ENCODE measurements at places on chromosomes 16 and 17. TPM values are rescaled to one million over a fixed set of nuclear protein-coding genes. Genes with fewer than 3 reads are reported as not detected.
A peak's percentile ranks its signal among the peaks of the same experiment; 100 is the strongest.

EVPL gene
- polyA plus RNA-seq: 3.9 TPM

DNA sequence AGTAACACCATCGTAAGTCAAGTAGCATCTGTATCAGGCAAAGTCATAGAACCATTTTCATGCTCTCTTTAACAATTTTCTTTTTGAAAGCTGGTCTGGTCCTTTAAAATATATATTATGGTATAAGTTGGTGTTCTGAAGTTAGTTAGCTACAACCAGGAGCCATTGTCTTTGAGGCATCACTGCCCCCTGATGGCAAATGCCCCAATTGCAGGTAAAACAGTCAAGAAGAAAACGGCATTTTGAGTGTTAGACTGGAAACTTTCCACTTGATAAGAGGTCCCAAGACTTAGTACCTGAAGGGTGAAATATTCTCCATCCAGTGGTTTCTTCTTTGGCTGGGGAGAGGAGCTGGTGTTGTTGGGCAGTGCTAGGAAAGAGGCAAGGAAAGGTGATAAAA lies 14.1 kb downstream of the TP53 start:
- H3K27me3 ChIP-seq: no peaks in the 10 kb centered on the region
- DNase-seq: no peak
- H3K36me3 ChIP-seq: peaks cover 75% of the 10 kb centered on the region
- H3K27ac ChIP-seq: no peak overlapping the region
- H3K4me3 ChIP-seq: no peak overlapping the region

DNA sequence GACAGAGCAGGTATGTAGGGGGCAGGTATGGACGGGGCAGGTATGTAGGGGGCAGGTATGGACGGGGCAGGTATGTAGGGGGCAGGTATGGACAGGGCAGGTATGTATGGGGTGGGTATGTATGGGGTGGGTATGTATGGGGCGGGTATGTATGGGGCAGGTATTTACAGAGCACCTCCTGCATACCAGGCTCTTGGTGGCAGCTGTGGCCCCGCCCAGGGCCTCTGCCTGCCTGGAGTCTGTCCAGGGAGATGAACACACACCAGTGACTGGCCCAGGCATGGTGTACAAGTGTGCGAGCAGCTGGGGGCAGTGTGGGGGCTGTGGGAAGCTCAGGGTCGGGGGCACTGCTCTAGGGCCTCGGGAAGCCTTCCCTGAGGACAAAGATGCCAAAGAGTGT lies 4.4 kb downstream of the RPL3L start:
- DNase-seq: no peak
- no peaks in the 10 kb centered on the region for H3K4me1 ChIP-seq
- no peaks in the 10 kb centered on the region for H3K36me3 ChIP-seq
- H3K4me3 ChIP-seq: no peak overlapping the region

DNA sequence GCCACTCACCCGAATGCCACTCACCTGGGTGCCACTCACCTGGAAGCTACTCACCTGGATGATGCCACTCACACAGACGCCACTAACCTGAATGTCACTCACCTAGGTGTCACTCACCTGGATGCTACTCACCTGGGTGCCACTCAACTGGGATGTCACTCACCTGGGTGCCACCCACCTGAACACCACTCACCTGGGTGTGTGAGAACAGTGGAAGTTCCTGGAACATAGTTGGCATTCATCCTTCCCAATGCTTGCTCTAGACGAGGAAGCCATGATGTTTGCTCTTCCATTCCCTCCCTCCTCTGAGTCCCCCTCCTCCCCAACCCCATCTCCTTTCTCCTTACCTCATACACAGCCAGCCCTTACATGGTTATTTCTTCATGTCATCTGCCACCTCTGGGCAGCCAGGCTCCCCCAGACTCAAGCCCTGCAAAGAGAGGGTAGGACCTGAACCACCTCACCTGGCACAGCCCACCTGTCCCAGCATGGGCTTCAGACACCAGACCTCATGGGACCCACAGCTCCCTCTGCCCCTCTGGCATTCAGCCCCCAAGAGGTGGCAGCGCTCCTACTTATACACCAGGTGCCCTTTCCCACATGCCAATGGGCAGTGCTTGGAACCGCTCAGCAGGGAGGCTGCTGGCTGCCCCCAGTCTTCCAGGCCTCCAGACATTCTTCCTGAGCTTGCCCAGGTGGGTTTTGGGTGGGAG lies 171.8 kb upstream of the FOXF1 start:
- H3K4me1 ChIP-seq: no peaks in the 10 kb centered on the region
- DNase-seq: no peak
- H3K36me3 ChIP-seq: no peaks in the 10 kb centered on the region
- peaks cover 48% of the 10 kb centered on the region for H3K27me3 ChIP-seq
- H3K27ac ChIP-seq: no peak overlapping the region

PRKCA gene
- 2.7 TPM for polyA plus RNA-seq

CBX2 gene
- polyA plus RNA-seq: 4.4 TPM

DNA sequence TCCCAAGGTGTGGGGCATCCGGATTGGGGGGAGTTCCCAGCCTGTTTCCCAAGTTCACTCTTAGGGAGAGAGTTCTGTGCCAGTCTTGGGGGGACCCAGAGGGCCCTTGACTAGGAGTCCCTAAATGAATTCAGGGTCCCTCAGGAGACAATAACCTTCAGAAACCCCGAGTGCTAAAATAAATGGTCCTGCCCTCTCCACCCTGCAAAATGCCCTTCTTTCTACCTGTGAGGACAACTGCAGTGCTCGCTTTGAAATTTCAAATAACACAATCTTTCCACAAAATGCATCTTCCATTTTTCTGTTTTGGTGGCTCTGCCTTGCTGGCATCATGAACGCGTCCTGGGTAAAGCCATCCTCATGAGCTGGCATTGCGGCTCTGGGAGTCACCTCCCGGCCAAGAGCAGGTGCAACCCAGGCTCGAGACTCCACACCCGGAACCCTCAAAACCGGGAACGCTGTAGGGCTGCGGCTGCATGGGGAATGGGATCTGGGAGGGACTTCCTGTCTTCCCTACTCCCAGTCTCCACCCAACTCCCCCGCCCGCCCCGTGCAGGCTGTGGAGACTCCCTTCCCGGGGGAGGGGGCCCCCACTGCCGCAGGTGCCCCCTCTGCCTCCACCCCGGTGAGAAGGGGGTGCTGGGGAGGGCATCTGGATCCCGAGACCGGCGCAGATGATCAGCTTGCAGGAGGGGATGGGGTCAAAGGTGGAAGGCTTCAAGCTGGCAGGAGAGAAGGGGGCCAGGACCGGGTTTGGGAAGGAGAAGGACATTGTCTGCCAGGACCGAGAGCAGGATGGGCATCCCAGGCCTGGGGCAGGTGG lies at the start of gene ZNF205:
Gene ZNF205 (plus strand): TSS at position 529 of the 823 bp plus-strand sequence. CDS start 845 bp downstream, outside the sequence.
- peak within 1 kb of the TSS; percentile 45 for H3K4me3 ChIP-seq
- H3K4me1 ChIP-seq: peaks cover 5% of the 10 kb centered on the region
- no peaks in the 10 kb centered on the region for H3K27me3 ChIP-seq
- DNase-seq: no peak

DNA sequence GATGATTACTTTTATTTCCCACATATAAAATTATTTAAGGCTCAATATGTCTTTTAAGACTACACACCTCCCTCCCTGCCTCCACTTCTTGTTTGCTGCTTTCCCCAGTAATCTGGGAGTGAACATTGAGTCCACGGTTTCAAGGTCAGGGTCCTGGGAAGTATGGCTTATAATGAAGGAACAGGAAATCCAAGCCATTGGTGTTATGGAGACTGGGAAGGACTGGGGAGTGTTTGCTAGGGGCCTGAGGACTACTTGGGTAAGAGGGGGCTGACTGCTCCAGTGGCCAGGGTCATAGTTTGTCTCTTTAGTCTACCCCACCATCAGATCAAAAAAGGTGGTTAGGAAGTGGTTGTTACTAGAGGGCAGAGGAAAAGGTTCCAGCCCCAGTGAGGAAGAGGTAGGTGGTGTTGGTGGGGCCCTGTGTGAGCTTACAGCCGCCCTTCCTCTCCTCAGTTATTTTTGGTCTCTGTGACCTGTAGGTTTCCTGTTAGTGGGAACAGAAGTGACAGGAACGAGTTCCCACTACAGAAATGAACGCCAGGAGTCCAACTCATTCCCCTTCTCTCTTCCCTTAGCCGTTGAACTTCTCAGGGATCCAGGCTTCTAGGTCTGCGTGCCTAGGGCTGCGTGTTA lies 742 bp upstream of the SLC16A13 start:
- peak overlapping the region; percentile 92 for H3K27ac ChIP-seq
- H3K36me3 ChIP-seq: no peaks in the 10 kb centered on the region
- DNase-seq: no peak
- H3K27me3 ChIP-seq: no peaks in the 10 kb centered on the region
- peak overlapping the region; percentile 75 for H3K4me3 ChIP-seq
- peaks cover 28% of the 10 kb centered on the region for H3K4me1 ChIP-seq

DNA sequence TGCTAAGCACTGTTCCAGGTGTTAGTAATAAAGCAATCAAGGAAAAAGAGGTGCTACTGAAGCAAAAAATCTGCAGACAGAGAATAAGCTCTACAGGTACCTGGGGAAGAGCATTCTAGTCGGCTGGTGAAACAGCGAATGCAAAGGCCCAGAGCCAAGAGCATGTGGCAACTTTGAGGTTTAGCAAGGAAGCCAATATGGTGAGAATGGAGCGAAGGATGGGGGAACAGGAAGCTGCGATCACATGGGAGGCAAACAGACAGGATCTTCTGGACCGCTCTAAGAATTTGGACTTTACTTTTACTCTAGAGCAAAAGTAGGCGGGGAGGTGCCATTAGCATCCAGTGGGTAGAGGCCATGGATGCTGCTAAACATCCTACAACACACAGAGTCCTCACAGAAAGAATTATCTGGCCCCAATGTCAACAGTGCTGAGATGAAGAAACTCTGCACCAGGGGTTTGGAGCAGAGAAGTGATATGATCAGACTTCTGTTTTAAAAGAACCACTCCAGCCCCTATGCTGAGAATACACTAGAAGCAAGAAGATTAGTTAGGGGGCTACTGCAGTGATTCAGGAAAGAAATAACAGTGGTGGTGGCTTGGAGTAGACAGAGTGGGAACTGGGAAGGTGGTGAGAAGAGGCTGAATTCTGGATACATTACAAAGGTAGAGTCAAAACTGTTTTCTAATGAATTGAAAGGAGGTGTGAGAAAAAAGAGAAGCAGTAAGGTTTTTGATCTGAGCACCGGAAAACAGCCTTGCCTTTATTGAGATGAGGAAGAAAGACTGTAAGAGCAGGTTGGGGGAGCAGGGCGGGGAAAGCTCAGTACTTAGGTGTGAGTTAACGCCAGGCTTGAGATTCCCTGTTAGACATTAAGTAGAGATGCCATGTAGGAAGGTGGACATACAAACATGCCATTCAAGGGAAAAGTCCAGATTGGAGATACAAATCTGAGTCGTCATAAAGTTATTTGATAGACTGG lies 11.0 kb downstream of the EFTUD2 start:
- no peak for DNase-seq
- no peaks in the 10 kb centered on the region for H3K27me3 ChIP-seq
- peaks cover 13% of the 10 kb centered on the region for H3K4me1 ChIP-seq
- H3K27ac ChIP-seq: peak overlapping the region; percentile 68

NECAB2 gene
- polyA plus RNA-seq: 0.75 TPM

GRCh38 chr16:57763285-57764005 lies 27.9 kb downstream of the KATNB1 start:
- no peak overlapping the region for H3K27ac ChIP-seq
- H3K36me3 ChIP-seq: no peaks in the 10 kb centered on the region
- H3K4me3 ChIP-seq: no peak overlapping the region
- H3K27me3 ChIP-seq: no peaks in the 10 kb centered on the region
- H3K4me1 ChIP-seq: no peaks in the 10 kb centered on the region

DNA sequence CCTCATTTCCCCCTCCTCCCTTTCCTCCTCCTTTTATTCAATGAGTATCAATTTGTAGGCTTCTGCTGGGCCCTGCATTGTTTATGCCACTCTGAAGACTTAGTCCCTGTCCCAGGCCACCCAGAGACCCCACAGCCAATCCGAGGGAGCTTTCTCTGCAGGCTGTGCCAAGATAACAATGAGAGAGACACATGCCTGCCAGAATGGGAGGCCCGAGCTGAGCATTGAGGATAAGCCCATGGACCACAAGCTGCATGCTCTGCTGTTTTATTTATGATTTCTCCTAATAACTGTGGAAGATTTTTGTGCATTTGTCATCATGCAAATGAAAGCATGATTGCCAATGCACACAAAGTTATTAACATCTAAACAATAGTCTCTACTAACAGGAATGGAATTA lies 3.0 kb downstream of the RCVRN start:
- no peak overlapping the region for H3K27ac ChIP-seq
- H3K4me1 ChIP-seq: no peaks in the 10 kb centered on the region
- no peaks in the 10 kb centered on the region for H3K27me3 ChIP-seq

- peaks cover 49% of the 10 kb centered on the region for H3K36me3 ChIP-seq
- H3K4me1 ChIP-seq: peaks cover 5% of the 10 kb centered on the region
- no peak overlapping the region for H3K4me3 ChIP-seq
Observed at GRCh38 chr17:789160-789840, 7.1 kb downstream of the MRM3 start.

CA4 gene
- polyA plus RNA-seq: 6.9 TPM

GRCh38 chr16:89034971-89035668 lies 58.1 kb upstream of the CBFA2T3 start:
- H3K36me3 ChIP-seq: no peaks in the 10 kb centered on the region
- no peak overlapping the region for H3K4me3 ChIP-seq
- H3K4me1 ChIP-seq: peaks cover 56% of the 10 kb centered on the region

- H3K27me3 ChIP-seq: no peaks in the 10 kb centered on the region
- DNase-seq: no peak
- no peak overlapping the region for H3K4me3 ChIP-seq
- peaks cover 95% of the 10 kb centered on the region for H3K4me1 ChIP-seq
- peak overlapping the region; percentile 96 for H3K27ac ChIP-seq
Observed at GRCh38 chr17:80770881-80771611, 220.6 kb upstream of the CHMP6 start.

GRCh38 chr16:89864527-89864820 lies 8.9 kb upstream of the TCF25 start:
- H3K4me1 ChIP-seq: peaks cover 30% of the 10 kb centered on the region
- peak overlapping the region; percentile 83 for H3K27ac ChIP-seq
- peaks cover 3% of the 10 kb centered on the region for H3K36me3 ChIP-seq

GRCh38 chr17:43754947-43755346 lies 3.6 kb downstream of the SOST start:
- no peak overlapping the region for H3K4me3 ChIP-seq
- H3K27ac ChIP-seq: no peak overlapping the region
- peaks cover 30% of the 10 kb centered on the region for H3K27me3 ChIP-seq
- no peaks in the 10 kb centered on the region for H3K4me1 ChIP-seq
- no peaks in the 10 kb centered on the region for H3K36me3 ChIP-seq
- DNase-seq: no peak

RNU2-1 gene
- polyA plus RNA-seq: not detected

TM4SF5 gene
- polyA plus RNA-seq: 0.14 TPM

GP1BA gene
- 0.09 TPM for polyA plus RNA-seq

DNA sequence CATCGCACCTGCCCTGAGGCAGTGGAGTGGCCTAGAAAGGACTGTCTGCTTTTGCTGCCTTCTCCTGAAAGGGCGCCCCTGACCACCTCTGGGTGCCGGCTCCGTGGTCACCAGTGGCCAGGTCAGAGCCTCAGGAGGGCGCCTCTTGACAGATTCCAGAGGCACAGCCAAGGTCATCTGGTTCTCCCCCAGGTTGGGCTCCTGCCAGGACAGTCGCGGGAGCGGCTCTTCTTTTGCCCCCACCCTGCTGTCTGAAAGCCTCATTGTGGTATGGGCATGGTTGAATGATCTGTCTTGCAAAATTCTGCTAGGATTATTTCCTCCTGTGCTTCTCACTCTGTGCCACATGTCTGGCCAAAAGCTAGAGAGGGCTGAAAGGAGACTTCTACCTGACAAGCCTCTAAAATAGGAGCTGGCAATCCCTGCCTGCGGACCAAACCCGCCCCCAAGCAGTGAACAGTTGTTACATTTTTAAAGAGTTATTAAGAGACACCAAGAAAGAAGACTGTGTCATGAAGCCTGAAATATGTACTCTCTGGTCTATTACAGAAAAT lies 82.8 kb downstream of the SNX29 start:
- H3K36me3 ChIP-seq: peaks cover 20% of the 10 kb centered on the region
- H3K4me1 ChIP-seq: peaks cover 16% of the 10 kb centered on the region
- H3K27ac ChIP-seq: no peak overlapping the region
- H3K4me3 ChIP-seq: no peak overlapping the region
- DNase-seq: no peak

DPEP1 gene
- 2.9 TPM for polyA plus RNA-seq

NGFR gene
- polyA plus RNA-seq: 5.0 TPM

All from thymus (tissue), 14 donors.